NCI-H146 (cell line): ENCODE measurements at places on chromosomes 1 and 21.

DNA sequence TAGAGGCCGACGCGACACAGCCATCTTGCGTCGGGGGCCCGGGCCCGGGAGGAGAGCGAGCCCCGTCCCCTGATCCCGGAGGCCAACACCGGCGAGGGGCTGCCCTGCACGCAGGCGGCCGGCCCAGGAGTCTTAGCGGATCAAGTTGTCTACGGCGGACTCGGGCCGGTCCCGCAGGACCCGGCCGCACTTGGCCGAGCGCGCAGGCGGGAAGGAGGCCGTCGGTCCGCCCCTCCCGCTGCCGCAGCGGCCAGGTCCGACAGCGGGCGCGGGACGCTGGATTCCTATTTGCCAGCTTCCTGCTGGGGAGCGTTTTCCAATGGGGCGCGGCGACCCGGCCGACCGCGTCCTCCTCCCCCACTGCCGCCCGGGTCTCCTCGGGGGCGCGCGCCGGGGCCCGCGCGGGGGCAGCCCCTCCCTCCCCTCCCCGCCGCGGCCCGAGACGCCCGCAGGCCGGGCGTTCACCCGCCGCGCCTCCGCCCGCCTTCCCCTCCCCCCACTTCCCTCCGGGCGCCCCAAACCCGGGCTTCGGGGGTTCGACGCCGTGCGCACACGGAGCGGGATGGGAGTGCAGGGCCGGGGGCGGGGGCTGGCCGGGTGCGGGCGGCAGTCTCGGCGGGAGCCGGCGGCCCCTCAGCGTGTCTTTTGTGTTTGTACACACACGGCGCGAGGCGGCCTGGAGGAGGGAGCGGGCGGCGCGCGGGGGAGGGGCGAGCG lies 517 bp upstream of the H3-3A start:
- peak; percentile 87 for DNase-seq

- DNase-seq: no peak
These were observed 21.3 kb downstream of the DUSP10 start for GRCh38 chr1:221720545-221720944.

DNA sequence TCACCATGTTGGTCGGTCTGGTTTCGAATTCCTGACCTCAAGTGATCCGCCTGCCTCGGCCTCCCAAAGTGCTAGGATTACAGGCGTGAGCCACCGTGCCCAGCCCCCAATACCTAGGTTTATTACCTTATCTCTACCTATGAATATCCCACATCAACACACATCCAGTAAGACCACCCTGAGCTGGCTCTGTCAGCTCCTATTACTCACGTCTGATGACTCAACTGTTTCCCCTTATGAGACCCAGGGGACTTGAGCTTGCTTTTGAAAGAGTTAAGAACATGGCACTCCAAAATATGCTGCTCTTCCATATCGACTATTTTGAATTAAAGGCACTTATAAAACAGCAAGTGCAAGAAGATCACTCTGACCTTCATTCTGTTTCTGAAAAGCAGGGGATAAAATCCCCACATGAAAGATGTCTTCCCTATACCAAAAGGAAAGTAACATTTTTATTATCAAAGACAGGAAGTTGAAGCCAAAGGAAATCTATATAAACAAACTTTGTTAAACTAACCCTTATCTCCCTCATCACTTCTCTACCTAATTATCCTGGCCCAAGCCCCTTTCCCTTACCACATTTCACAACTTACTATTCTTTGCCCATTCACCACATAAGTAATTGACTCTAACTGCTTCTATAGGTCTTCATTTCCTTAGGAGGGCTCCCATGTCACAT lies 41.3 kb upstream of the OSBPL9 start:
- DNase-seq: no peak

DNA sequence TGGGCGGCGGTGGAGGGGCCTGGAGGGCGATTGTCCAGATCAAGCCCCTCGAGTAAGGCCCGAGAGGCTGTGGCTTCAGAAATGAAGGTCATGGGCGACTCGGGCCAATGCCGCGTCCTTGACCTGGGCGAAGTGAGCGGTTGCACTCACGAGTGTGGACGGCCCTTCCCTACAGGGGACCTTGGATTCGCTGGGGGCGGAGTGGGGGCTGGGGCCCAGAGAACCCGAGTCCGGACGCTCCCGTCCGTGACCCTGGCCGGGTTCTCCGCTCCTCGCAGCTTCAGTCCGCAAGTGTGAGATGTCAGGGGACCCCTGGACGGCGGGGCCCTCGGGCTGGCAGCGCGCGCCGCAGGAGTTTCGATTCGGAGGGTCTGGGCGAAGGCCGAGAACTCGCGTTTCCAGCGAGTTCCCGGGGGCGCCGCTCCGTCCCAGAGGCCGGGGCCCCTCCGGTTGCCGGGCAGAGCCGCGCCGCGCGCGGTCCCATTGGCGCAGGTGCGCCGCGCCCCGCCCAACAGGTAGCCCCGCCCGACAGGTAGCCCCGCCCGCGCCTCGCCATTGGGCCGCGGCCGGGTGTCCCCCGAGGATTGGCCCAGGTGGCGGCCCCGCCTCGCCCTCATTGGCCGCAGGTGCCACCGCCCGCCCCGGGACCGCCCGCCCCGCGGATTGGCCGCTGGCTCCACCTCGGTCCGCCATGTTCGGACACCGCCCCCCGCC lies at the start of gene PRKCZ:
TSS of gene PRKCZ (plus strand) at position 694 of the 714 bp plus-strand sequence. CDS start 220 bp downstream, outside the sequence.
- DNase-seq: peak; percentile 85

DNA sequence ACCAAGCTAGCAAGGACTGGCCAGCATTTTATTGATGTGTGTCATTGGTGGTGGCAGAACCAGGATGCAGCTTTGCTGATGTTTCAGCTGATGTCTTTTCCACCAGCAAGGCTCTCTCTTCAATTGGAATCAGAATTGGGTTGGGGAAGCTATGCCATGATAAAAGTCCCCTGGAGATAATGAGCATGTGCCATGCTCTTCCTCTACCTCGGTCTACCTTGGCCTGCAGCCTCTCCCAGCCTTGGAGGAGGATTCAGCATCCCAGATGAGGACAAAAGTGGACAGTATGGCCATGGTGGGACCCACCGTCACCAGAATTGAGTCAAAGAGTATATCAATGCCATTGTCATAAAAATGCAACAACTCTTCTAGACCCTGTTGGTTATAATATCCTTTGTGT lies 8.6 kb downstream of the AVPR1B start:
- no peak for DNase-seq

GRCh38 chr1:202046227-202046626 lies 35.8 kb downstream of the ELF3 start:
- peak; percentile 53 for DNase-seq

DNA sequence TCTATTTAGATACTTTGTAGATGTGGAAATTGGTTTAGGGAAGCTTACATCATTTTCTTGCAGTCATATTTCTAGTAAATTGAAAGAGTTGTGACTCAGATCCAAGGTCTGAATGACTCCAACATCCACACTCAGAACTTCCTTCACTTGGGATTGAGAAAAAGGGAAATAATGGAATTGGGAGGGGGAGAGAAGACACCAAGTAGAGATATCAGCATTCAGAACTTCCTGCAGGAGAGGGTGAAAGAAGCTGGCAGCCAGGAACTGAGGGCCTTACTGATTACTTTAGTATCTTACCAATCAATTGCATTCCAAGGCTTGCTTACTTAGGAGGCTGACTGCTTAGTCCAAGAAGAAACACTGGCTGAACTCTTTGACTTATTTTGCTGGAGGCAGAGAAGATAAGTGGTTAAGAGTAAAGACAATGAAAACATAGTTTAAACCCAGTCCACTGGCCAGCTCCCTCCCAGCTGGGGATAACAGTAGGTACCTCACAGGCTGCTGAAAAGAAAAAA lies 21.7 kb downstream of the APP start:
- no peak for DNase-seq

DNA sequence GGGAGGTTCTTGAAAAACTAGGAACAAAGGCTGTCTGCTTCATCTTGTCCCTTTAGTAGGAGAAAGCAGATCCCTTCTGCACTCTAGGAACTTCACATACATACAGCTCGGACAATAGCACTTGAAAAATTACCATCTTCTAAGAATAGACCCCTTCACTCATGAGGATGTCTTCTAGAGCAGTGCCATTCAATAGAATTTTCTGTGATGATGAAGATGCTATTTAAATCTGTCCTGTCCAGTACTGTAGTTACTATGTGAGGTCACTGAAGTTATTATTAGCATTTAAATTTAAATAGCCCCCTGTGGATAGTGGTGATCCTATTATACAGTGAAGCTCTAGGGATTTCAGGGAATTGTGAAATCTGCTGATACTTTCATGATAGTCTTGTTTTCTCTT lies 46.4 kb upstream of the RAB3GAP2 start:
- DNase-seq: no peak

GRCh38 chr1:89705901-89706699 lies 73.2 kb downstream of the LRRC8C start:
- DNase-seq: no peak

- no peak for DNase-seq
These were observed 220.2 kb downstream of the TBX15 start for GRCh38 chr1:118767971-118768370.

DNA sequence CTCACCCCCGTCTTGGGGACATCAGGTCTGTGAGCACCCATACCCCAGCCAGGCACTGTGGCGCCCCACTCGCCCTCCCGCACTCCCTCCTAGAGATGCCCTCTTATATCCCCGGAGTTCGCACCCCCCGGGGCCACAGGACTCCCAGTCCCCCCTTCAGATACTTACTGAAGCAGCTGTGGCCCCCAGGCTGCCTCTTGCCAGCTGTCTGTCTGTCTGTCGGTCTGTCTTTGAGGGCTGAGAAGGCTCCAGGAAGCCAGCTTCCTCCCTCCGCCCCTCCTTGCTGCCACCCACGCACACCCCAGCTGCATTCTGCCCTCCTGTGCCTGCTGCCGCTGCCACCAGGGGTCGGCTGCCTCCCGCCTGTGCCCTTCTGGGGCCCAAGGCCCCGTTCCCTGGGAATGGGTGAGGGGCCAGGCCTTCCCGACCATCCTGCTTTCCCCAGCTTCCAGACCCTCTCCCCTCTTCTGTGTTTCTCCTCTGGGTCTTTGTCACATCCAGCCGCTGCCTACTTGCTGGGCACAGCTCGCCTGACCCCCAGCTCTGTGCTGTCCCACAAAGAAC lies at the start of gene PTPN7:
TSS of gene PTPN7 (minus strand) at position 226 of the 564 bp plus-strand sequence. CDS start 1,200 bp downstream, outside the sequence.
- no peak for DNase-seq

- no peak for DNase-seq
These were observed 2.2 kb downstream of the LAD1 start for GRCh38 chr1:201396861-201397464.
